ENCODE measurements at places on chromosomes 5 and 9.

- DNase-seq: peak; percentile 44
Observed at GRCh38 chr9:137301081-137301947, 757 bp downstream of the NRARP start.

- DNase-seq: no peak
Observed at GRCh38 chr9:33880211-33881089, 63.5 kb downstream of the UBE2R2 start.

DNA sequence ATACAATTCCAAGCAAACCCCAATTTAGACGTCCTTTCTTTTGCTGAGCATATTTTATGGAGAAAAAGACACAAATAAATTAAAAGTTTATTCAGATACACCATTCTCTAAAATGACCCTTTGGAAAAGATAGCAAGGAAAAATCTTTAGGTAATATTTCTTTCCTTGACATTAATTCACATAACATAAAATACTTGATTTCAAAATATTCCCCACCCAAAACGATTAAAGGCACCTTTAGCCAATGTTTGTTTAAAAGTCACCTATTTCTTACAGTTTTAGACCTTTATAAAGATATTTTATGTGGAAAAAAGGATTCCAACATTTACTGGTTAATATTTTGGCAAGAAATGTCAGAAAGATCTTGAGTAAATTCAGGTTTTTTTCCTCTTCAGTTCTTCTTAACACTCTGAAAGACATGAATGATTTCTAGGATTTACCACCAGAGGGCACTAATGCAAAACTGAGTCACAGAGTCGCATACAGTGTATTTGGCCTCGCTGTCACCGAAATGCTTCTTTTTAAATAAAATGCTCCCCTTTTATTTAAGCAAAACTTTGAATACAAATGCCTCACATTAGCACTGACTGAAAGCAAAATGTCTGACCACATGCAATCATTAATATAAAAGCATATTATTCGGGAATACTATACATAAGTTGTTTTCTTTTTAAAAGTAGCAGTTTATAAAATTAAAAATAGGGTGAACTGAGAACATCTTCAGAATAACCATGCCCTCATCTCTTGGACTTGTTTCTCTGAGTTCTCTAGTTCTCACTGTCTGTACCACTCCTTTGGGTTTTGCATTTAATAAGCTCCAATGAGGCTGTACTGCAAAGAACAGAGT lies 122.5 kb downstream of the SLC1A3 start:
- DNase-seq: peak; percentile 56

DNA sequence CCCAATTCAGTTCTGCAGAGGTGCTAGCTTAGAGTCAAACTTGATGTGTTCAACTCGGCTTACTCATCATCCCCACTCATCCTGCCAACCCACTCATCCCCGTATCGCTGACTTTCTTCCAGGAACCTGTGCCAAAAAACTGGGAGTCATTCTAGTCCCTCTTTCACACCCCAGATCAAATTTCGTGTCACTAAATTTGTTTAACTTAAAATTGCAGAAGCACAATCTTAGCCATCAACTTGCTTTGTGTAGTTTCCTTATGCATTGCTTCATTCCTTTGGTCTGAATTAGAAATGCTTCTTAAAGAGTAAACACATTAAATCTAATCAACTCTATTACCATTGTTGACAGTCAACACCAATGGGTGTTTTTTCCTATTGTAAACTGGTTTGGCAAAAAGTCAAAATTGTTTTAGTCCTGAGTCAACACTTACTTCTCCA lies 162.4 kb downstream of the TTC39B start:
- DNase-seq: no peak

DNA sequence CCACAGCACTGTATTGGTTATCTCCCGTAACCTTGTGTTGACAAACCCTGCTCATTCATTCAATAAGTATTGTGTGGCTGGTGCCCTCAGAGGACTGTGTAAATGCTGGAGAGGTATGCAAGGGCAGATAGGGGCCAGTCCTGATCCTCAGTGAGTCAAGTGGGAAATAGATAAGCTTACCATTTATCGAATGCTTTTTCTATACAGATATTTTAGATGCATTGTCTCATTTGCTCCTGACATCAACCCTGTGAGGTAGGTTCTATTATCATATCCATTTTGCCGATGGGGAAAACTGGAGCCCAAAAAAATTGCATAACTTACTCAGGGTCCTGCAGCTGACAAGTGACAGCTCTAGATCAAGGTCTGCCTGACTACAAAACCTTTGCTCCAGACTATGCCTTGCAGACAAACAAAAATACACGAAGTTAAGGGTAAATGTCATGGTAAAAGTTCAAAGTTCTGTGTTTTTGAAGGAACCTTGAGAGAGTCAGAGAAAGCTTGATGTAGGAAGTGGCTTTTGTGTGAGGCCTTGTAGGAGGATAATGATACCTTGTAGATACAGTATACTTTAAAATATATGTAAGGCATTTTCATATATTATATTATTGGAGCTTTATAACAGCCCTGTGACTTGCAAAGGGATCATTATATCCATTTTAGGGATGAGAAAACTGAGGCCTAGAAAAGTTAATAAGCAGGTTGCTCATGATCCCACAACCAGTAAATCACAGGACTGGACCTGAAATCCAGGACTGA lies 22.7 kb downstream of the CYFIP2 start:
- DNase-seq: no peak

DNA sequence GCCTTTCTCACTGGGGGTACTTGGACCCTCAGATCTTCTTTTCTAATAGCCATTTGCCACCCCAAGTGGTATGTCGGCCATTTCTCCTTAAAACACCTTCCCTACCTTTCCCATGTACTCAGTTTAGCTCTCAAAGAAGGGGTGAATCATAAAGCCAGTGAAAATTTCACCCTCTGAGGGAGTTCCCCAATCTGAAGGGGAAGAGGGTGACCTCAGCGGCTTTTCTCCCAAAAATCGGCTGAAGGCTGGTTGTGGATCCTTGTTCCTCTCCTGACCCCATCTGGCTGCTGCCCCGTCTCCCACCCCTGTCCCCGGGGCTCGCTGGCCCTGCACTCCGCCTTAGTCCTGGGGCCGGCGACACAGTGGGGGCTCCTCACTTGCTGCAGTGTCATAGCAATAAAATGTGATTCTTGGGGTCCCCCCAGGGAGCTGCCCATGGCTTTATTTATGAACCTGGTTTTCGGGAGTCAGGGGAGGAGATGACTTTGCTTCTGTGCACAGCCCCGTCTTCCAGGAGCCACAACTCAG lies 17.3 kb upstream of the LTC4S start:
- DNase-seq: no peak

DNA sequence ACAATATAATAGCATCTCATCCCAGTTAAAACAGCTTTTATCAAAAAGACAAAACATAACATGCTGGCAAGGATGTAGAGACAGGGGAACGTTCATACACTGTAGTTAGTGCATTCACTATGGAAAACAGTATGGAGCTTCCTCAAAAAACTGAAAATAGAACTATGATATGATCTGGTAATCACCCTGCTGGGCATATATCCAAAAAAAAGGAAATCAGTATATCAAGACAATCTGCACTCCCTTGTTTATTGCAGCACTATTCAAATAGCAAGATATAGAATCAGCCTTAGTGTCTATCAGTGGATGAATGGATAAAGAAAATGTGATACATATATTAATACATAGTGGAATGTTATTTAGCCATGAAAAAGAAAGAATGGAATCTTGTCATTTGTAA lies 88.5 kb downstream of the PBX3 start:
- no peak for DNase-seq

DNA sequence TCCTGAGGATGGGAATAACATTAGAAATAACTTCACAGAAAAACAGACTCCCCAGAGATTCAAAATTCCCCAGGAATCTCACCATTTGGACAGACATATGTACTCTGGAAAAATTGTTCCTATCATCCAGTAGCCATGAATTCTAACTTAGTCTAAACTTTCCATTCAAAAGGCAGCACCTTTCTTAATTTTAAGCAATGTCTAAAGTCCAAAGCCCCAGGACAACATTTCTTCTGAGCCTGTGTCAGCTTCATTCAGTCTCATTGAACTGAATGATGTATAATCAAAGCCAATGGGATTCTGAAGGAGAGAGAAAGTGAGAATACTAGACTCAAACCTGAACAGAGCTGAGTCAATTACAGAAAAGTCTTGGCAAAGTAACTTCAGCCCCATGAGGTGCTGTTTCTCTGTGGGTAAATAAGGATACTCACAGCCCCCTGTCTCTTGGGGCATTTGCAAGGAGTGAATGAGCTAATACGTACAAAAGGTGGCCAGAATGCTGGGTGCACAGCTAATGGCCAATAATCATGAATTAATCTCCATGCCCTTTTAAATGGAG lies 140.6 kb downstream of the SEMA5A start:
- DNase-seq: no peak

GRCh38 chr5:55724281-55724680 lies 12.2 kb upstream of the SLC38A9 start:
- no peak for DNase-seq

DNA sequence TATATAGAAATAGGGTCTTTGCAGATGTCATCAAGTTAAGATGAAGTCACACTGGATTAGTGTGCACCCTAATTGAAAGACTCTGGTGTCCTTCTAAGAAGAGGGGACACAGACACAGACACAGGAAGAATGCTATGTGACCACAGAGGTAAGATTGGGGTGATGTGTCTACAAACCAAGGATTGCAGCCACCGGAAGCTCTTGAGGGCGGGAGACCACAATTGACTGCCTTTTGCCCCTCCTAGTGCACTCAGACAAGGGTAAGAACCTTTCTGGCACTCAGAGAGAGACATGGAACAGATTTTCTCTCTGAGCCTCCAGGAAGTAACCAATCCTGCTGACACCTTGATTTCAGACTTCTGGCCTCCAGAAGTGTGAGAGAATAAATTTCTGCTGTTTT lies 51.2 kb upstream of the ARAP3 start:
- no peak for DNase-seq

All from cerebellum (tissue), 4 donors.